NCI-H526 treated with DMSO at 0.1 percent for 48 hours (cell line): ENCODE measurements at places on chromosomes 6 and 20.

- DNase-seq = peak; percentile 63
Measured at GRCh38 chr6:14763616-14764015, 482.3 kb upstream of the JARID2 start.

DNA sequence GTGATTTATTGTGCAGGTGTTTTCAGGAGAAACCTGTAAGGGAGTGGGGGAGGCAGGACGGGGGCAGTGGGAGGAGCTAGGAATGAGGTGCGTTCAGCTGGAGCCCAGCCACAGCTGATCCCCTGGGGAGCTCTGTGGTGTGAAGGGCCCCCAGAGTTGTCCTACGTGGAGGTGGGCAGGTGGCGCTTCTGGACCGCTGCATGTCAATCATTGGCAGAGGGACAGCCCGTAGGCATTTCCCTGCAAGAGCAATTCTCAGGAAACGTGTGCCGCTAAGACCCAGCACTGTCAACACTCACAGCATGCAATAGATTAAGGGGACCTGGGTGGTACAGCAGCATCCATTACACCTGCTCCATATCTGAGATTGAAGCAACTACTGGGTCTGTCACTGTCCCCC, 88.0 kb downstream of the PRND start:
- DNase-seq = no peak

GRCh38 chr6:159184559-159184958, 15.4 kb downstream of the FNDC1 start:
- no peak for DNase-seq

- no peak for DNase-seq
Measured at GRCh38 chr6:137661601-137662000, 167.4 kb upstream of the OLIG3 start.

DNA sequence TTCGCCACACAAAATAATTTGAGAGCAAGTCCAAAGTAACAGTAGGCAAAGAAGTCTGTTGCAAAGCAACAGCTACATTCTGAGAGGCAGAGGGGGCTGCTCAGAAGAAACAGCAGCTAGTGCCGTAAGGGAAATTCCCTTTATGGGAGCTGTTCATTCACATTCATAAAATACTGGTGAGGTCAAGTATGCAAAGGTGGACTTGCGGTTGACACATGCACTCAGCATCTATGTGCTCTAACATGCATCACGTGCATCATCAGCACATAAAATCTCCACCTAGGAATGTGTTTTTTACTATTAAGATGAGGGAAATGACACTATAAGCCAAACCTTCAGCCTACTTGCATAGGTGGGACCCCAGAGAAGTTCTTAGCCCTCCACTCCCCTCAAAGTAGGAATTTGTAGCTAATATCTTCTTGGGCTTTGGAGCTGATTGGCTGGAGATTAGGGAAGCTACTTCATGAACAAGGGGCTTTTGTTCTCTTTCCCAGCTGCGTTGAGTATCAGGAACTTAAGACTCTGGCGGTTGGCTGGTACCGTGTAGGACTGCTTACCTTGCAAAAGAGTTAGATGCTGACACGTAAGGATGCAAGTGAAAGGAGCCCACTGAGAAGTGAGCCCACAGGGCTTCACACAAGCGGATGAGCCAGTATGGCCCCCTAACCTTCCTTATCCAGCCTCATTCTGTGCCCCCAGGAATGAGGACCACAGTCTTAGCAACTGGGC, 12.4 kb downstream of the CST3 start:
- DNase-seq = peak; percentile 92

DNA sequence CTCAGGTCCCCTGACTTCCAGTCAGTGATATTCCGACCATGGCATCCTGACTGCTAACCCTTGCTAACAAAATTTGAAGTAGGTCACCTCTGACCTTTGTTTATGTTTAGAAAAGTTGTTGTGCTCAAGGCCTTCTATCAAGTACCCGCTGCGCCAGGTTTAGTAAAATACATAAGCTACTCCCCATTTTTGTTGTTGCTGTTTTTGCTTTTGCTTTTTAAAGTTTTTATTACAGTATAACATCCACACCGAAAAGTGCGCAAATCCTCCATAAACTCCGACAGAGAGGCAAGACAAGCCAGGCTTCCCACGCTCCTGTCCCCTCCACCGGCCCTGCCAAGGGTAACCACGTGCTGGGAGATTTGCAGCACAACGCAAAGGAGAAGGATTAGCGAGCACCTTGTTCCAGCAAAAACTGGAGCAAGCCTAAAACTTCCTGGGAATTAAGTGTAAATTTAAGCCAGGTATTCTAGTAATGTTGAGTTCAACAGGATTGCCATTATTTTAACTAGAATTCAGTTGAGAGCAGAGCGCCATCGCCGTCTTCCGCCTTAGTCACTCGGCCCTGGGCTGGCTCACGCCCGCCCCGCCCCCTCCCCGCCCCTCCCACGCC, 17.8 kb upstream of the HMGN4 start:
- peak; percentile 83 for DNase-seq

DNA sequence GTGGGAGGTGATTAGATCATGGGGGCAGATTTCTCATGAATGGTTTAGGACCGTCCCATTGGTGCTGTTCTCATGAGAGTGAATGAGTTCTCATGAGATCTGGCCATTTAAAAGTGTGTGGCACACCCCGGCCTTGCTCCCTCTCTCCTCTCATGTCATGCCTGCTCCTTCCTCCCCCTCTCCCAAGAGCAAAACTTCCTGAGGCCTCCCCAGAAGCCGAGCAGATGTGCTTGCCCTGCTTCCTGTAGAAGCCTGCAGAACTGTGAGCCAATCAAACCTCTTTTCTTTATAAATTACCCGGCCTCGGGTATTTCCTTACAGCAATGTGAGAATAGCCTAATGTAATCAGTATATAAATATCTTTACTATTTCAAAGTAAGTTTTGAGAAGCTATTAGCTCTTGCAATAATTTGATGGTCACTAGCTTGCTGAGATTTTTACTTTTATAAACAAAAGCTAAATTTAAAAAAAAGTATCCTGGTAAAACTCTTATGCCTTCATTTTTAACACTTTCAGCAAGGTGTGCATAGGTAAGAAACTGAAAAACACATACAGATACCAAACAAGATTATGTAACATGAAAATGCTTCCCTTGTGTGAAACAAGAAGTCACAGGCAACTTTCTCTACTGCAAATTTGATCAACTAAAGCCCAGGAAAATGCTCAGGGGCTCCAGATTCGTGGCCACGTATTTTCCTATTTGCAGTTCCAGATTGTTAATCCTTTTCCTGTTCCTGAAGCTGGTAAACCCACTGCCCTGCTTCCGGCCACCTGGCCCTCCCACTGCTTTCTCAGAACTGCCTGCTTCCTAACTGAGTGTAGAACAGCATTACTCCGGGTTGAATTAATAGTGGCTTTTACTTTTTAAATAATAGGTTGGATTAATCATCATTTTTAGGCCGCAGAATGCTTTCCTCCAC, 395.1 kb upstream of the CNR1 start:
- DNase-seq = no peak

DNA sequence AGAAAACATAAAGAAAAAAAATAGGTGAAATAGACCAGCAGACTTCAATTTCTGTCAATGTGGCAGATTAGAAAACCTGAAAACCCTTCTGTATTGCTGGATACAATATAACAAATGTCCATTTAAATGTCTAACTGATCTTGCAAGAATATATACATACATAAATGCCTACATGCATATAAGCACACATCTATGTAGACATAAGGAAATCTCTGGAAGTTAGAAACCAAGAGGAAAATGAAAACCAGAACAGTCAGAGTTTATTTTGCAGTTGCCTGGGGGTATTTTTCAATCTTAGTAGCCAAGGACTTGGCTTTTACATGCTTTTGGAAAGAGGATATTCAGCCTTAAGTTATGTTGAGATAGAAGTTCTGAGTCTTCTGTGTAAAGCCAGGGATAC, 184.0 kb downstream of the RPS12 start:
- peak; percentile 76 for DNase-seq

GRCh38 chr6:15062516-15063252, 183.2 kb upstream of the JARID2 start:
- no peak for DNase-seq

DNA sequence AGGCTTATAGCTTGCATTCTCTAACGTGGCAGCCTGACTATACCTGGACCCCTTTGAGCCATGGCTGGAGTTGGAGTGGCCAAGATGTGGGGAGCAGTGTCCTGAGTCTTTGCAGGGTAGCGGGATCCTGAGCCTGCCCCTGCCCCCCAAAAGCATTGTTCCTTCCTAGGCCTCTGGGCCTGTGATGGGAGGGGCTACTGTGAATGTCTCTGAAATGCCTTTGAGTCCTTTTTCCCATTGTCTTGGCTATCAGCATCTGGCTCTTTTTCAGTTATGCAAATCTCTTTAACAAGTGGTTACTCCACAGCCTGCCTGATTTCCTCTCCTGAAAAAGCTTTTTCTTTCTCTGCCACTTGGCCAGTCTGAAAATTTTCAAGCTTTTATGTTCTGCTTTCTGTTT, 17.0 kb upstream of the PRL start:
- DNase-seq = peak; percentile 8

GRCh38 chr6:431504-431903, 40.0 kb downstream of the IRF4 start:
- no peak for DNase-seq

DNA sequence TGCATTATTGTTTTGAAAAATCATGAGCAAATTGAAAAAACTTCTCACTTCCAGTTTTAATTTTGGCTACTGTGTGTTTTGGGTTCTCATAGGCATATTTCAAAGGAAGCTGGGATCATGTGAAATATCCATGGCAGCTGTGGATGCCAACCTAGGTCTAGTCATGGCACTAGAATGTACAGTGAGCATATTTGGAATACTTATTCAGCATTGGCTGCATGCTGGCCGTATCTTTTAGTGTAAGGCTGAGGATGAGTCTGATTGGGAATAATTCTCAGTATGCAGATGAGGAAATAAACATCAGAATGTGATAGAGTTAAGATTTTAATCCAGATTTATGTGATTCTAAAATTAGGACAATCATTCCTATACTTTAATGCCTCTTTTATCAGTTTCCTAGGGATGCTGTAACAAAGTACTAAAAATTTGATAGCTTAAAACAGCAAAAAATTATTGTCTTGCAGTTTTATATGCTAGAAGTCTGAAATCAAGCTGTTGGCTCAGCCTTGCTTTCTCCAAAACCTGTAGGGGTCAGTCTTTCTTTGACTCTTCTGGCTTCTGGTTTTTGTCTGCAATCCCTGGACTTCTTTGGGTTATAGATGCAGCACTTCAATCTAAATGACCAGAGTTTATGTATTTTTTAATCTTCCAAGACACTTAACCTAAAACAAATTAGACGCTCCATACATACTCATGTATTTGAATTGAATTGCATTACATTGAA, 37.7 kb upstream of the DEFB112 start:
- no peak for DNase-seq

- DNase-seq = no peak
Measured at GRCh38 chr6:15063253-15063853, 182.5 kb upstream of the JARID2 start.

DNA sequence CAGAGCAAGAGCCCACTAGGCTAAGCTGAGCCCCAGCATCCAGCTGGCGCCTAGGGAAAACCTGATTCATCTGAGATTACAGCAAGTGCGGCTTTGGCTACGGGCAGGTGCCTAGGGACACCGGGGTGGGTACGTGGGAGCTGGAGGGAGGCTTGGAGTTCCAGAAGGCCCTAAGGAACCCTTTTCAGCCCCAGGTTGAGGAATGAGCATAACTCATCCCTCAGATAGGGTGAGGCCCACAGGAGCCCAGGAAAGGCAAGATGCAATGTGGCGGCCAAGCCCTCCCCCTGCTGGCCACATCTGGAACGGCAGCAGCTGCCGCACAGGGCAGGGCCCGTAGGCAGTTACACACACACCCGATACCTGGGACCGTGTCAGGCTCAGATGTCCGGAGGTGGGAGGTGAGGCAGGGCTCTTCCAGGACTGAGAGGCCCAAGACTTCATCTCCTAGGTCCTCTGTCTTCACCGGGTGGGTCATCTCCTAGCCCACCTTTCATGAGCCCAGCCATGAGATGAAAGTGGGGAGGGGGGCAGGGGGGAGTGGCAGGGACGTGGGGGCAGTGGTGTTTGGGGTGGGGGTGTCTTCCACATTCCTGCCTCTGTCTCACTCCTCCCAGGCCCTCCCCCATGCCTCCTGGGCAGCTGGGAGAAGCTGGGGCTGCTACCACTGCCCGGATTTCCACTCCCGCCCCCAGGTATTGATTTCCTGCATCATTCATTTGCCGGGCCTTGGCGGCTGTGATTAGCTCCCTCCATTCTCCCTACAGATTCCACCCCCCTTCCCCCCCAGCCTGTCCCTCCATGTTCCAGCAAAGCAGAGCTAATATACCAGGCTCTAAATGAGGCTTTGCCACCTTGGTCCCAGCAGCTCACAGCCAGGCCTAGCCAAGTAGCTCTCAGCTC, 5.5 kb downstream of the MDGA1 start:
- DNase-seq = peak; percentile 33

GRCh38 chr20:59082981-59083380, 40.4 kb upstream of the PRELID3B start:
- DNase-seq = no peak

DNA sequence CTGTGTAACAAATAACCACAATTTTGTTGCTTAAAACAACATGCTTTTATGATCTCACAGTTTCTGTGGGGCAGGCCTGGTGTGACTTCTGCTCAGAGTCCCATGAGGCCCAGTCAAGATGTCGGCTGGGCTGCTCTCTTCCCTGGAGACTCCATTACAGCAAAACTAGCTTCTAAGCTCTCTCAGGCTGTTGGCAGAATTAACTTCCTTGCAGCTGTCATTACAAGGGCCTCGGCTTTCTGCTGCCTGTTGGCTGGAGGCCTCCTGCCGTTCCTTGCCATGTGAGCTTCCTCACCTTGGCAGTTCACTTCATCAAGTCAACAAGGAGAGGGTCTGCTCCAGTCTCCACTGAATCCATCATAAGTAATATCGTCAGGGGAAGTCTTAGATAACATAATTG, 659.2 kb downstream of the PRKN start:
- no peak for DNase-seq

DNA sequence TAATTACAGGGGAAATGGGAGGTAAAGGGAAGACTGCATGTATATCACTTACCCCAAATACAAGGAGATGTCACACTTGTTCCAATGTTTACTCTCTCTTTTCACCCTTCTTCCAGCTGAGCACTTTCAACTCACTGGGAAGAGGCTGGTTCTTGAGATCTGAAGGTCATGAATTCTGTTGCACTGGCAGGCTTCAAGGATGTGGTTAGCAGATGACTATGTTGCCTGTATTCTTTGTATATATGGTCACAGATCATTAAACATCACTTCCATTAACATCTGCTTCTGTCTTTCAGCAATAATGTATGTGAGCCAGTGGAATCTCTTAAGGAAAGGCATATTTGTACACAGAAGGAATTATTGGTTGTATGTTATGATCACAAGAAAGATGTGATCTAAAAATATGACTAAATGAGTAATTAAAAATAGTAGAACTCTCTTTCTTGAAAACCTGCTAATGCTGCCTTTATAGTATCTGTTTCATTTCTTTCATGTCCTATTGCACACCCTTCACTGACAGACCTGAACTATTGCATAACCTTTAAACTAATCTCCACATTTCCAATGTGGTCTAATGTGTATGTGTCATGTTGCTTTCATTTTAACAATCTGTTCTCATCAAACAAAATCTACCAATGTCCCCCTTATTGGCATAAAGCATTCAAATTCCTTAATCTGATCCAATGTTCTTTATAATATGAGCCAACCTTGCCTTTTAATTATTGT, 131.4 kb upstream of the EPHA7 start:
- DNase-seq = peak; percentile 64

- no peak for DNase-seq
Measured at GRCh38 chr6:105080279-105080678, 99.5 kb downstream of the POPDC3 start.

GRCh38 chr20:53723621-53724020, 130.0 kb upstream of the ZNF217 start:
- DNase-seq = no peak

GRCh38 chr20:45313065-45313695, 5.1 kb upstream of the MATN4 start:
- no peak for DNase-seq

GRCh38 chr6:133097208-133097607, 143.9 kb upstream of the EYA4 start:
- DNase-seq = no peak
